ENCODE measurements at places on chromosomes 1 and 21.

DNA sequence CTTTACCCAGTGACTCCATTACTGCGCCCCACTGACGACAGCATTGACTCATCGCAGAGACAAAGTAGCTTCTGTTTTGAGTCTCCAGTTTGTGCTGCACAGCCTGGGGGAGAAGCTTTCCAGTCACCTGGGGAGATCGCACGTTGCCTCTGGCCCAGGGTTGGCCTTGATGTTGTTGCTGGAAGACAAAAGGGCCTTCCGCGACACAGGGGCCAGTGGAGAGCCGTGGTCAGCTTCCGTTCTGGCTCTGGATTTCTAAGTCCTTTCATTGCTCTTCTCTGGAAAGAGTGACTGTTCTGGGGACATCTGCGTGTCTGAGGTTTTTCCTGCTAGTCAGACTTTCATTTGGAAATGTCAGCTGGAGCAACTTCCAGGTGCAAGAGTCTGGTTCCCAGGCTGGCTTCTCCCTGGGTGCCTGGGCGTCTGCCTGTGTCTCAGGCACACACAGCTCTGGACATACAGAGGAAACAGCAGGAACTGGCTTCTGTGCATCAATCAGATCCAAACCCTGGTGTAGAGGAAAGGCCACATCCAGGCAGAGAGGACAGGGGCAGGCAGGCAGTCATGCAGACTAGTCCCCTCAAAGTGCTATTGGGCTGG is 257.0 kb downstream of the SIPA1L2 start:
- DNase-seq = no peak

GRCh38 chr1:155178441-155179111 is 4.9 kb downstream of the TRIM46 start:
- no peak for DNase-seq

DNA sequence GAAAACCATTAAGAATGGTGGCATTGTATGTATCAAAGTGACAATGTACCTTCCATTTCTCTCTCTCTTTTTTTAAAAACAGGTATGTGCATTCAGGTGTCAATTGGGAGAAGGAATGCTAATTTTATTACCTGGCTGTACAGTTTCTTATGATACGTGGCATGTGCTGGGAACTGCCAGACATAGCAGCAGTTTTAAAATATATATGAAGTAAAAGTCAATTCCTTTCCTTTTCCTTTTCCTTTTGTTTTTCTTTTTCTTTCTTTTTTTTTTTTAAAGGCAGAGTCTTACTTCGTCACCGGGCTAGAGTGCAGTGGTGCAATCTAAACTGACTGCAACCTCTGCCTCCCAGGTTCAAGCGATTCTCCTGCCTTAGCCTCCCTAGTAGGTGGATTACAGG is 37.0 kb downstream of the SPEN start:
- no peak for DNase-seq

DNA sequence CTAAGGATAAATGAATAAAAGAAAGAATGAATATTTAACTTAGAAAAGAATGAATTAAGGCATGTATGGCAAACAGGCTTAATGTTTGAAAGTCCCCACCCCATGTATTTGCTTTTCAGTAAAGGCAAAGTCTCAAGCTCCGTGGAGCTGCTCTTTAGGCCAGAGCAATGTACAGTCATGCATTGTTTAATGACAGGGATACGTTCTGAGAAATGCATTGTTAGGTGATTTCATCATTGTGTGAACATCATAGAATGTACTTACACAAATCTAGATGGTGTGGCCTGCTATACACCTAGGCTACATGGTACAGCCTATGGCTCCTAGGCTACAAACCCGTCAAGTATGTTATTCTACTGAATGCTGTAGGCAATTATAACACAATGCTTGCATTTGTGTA is 51.6 kb upstream of the SPATA6 start:
- no peak for DNase-seq

- DNase-seq = peak; percentile 45
Observed at GRCh38 chr21:29104239-29104708, 26.2 kb upstream of the MAP3K7CL start.

GRCh38 chr1:147547065-147547464 is 5.8 kb downstream of the BCL9 start:
- DNase-seq = no peak

DNA sequence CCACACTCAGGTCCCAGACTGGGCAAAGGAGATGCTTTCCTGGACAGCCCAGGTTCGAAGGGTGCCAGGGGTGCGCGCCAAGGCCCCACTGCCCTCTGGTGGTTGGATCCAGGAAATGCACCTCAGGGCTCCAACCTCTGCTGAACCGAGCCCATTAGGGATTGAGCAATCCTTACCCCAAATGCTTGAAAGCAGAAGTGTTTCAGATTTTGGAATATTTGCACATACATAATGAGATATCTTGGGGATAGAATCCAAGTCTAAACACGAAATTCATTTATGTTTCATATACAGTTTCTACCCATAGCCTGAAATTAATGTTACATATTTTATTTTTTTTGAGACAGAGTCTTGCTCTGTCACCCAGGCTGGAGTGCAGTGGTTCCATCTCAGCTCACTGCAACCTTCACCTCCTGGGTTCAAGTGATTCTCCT is 57.4 kb downstream of the SLC9A1 start:
- peak; percentile 90 for DNase-seq

GRCh38 chr1:107590900-107591622 is 373.9 kb downstream of the VAV3 start:
- DNase-seq = no peak

GRCh38 chr21:44927259-44927586 is 6.5 kb upstream of the ITGB2 start:
- DNase-seq = no peak

Measured in eye (tissue), 1 donor.